ENCODE measurements at places on chromosomes 12 and 14.
A peak's percentile ranks its signal among the peaks of the same experiment; 100 is the strongest.

- no peak for DNase-seq
Observed at GRCh38 chr14:57277062-57277461, 8.3 kb downstream of the AP5M1 start.

- DNase-seq: no peak
Observed at GRCh38 chr14:75831455-75831854, 150.3 kb downstream of the TGFB3 start.

DNA sequence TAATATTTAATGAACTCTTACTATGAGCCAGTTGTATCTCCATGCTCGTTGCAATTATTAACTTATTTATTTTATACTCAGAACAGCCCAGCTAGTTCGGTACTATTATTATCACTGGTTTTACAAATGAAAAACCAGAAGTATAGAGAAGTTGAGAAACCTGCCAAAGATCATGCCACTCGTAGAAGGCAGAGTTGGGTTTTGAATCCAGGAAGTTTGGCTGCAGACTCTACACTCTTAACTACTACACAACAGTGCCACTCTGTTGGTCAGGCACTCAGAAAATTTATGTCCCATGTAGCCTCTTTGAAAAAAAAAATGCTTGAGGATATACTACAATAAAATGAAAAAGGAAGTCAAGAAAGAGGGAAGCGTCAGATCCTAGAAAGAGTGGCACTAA lies 71.5 kb upstream of the ARID2 start:
- no peak for DNase-seq

DNA sequence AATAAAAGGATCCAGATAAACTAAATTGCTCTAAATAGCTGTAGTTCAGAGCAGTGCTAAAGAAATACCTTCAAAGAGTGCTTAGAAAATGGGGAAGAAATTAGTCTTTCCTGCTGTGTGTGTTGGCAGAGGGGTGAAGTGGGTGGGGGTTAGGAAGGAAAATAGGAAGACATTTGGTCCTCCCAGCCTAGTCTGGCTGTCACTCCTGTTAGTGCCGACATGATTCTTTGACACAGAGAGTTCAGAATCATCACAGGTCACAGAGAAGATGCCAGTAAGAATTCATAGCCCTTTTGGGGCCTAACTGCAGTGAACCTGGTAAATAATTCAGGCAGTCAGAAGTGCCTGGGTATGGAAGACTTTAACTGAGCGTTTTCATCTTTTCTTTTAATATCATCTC lies 74.8 kb downstream of the FLRT2 start:
- DNase-seq: no peak

- DNase-seq: no peak
Observed at GRCh38 chr14:102315121-102315520, 4.4 kb upstream of the ZNF839 start.

- no peak for DNase-seq
Observed at GRCh38 chr14:51201890-51202289, 38.2 kb upstream of the TMX1 start.

DNA sequence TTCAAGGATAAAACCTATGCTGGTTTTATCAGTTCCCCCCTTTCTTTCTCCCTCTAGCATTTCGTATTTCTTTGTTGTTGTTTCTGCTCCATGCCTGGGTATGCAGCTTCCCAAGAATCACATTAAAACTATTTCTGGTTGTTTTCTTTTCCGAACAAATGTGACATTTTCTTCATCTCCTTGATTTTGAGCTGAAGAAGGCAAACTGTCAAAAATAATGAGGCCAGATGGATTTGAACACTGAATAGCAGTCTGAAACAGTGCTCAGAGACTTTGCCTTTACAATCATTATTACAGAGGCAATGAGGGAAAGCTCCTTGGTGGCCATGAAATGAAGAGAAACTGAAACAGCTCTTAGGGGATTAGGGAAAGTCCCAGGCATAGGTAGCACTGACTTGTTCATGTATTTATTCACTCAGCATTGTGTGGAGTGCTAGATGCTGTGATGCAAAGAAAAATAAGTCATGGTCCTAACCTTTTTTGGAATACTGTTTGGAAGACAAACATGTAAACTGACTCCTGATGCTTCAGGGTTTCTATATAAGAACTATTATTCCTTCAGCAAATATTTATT lies 319.5 kb downstream of the FUT8 start:
- DNase-seq: peak; percentile 59

DNA sequence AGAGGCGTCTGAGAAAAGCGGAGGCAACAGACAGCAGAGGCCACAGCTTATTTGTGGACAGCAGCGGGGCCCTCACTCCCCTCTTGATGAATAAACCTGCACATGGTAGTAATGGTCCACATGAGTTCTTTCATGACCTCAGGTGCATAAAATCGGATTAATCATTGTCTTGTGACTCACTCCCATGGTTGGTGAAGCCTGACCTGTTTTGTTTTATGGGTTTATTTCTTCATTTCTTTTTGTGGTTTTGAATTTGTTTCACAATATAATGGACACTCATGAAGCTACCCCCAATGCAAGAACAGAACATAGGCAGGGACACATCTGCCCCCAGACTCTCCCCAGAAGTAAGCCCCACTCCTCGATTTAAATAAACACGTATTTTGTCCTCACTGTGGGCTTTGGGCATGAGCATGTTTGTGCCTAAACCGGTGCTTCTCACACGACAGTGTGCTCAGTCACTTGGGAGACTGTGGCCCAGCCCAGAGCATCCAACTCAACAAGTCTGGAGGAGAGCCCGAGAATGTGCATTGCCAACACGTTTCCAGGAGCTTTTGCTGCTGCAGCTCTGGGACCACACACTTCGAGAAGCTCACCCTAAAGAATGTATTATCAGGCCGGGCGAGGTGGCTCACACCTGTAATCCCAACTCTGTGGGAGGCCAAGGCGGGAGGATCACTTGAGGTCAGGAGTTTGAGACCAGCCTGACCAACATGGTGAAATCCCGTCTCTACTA lies 116.1 kb downstream of the SCARB1 start:
- peak; percentile 64 for DNase-seq

GRCh38 chr12:57452181-57452936 lies 2.7 kb upstream of the INHBE start:
- DNase-seq: no peak

DNA sequence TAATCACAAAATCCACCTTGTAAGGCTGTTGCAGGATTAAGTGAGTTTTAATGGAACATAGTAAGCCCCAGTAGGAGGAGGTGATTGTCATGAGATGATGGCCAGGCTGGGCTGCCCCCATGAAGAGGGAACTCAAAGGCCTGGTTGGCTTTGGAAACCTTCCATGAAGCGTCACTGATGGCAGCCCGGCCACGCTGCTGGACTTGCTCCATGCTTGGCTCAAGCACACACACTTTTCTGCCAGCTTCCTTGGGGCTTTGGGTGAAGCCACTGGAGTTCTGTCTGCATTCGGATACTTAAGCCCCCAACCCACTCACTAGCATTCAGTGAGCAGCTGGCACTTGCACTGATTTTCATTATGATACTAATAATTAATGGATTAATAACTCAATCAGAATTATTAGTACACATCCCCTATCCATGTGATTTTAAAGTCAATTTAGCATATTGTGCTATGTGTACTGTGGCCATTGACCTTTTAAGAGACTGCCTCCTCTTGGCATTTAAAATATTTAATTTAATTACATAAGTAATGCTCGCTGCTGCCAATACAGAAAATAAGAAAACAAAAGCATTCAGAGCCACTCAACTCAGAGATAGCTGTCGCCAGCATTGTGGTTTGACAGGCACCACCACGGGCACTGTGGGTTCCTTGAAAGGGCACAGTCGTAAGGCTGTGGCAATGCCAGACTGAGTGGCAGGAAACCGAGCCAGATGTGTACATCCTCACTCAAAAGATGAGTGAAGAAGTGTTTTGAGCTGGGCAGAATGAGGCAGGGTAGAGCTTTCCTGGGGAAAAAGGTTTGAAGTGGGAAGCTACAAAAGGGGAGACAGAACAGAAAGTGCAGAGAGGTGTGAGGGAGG lies 15.9 kb downstream of the KRT85 start:
- no peak for DNase-seq

- DNase-seq: no peak
Observed at GRCh38 chr14:24984846-24985589, 64.9 kb downstream of the STXBP6 start.

DNA sequence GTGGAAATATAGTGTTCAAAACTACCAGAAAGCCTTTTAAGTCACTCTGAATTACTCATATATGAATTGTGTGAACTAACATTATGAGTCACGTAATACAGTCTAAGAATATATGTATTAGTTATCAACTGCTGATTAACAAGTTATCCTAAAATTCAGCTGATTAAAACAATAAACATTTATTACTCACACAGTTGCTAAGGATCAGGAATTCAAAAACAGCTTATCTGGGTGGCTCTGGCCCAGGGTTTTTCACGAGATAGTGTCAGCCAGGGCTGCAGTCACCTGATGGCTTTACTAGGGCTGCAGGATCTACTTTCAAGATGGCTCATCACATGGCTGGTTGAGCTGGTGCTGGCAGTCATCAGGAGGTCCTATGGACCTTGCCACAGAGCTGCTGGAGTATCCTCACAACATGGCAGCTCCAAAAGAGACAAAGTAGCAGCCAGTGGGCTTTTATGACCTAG lies 36.5 kb downstream of the CORO1C start:
- no peak for DNase-seq

- no peak for DNase-seq
Observed at GRCh38 chr14:105914738-105915385, 388.5 kb downstream of the TMEM121 start.

Data from GM13977 (cell line).